A673 (cell line): ENCODE measurements at places on chromosomes 1 and 21.
A peak's percentile ranks its signal among the peaks of the same experiment; 100 is the strongest.

DNA sequence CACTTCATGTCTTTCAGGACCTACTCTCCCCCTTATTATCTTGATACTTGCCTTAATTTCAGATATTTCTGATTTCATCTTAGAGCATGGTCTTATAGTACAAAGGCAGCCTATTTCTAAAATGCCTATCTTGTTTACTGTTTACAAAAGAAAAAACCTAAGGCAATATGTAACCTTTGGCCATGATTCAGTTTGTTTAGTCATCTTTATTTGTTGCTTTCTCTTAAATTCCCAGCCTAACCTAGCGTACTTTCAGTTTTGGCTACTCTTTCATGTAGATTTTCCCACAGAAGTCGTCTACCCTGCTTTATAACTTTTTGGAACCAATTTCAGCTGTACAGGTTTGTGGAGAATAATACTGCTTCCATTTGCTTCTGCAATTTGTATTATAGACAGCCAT is 81.8 kb downstream of the KIF1B start:
- no peak for DNase-seq

GRCh38 chr21:35579520-35580293 is 480.6 kb downstream of the SETD4 start:
- DNase-seq: no peak

DNA sequence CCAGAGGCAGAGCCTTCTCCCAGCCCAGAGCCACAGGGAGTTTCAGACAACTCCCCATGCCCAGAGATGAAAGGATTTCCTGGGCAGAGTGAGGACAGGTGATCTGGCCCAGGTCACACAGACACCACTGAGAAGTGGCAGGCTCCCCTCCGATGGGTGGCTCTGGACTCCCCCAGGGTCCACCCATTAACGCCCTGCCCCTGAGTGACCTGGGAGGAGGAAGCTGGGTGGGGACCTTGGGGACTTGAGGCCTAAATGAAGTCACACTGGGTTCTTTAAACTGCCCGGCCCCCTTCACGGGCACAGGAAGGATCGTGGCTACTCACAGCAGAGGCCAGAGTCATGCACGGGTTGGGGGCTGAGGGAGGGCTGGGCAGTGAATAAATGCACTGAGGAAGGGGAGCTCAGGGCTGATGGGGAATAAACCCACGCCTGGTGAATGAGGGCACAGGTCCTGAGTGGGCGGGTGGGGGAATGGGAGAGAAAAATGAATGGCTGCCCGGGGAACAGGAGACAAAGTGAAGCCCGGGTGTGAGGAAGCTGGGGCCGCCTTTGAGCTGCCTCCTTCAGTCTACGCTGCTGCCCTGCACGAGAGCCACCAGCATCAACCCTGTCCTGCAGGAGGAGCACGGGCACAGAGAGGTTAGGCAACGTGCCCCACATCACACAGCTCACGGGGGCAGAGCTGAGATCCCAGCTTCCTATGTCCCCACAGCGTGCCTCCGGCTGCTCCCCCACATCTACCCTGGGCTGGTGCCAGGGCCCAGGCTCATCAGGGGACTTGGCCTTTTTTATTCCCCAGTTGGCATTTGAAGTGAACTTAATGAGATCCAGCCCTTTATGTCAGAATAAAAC is 404.3 kb downstream of the MATN1 start:
- DNase-seq: no peak

GRCh38 chr1:32775640-32776337 is 41.4 kb downstream of the YARS1 start:
- DNase-seq: peak; percentile 34

DNA sequence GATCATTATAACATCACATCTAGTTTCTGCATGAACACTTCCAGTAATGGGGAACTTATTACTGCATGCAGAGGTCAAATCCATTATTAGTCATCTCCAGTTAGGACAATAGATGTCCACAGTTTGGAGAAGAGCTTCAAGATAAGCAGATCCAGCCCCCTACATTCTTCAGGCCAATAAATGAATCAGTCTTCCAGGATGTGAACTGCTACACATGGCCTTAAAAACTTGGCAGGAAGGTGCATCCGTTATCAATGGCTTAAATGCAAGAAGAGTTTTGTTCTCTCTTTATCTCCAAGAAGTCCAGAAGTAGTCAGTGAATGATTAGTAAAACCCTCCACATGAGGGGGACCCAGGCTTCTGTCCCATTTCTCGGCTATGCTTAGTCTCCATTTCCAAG is 70.8 kb downstream of the DMRTA2 start:
- DNase-seq: no peak

DNA sequence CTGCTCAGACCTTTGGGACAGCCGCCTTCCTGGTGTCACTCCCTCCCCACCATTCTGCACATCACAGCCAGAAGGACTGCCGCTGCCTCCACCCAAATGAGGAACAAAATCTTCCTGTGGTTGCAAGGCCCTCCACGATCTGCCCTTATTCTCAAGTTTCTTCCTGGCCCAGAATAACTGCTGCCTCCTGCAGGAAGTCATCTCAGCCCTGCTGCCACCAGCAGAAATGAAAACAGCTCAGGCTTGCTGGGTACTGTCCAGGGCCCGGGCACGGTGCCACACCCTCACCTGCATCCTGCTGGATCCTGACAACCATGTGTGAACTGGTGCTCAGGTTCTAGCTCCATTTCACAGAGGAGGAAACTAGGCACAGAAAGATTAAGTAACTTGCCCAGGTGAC is 2.8 kb downstream of the CLDN19 start:
- no peak for DNase-seq

DNA sequence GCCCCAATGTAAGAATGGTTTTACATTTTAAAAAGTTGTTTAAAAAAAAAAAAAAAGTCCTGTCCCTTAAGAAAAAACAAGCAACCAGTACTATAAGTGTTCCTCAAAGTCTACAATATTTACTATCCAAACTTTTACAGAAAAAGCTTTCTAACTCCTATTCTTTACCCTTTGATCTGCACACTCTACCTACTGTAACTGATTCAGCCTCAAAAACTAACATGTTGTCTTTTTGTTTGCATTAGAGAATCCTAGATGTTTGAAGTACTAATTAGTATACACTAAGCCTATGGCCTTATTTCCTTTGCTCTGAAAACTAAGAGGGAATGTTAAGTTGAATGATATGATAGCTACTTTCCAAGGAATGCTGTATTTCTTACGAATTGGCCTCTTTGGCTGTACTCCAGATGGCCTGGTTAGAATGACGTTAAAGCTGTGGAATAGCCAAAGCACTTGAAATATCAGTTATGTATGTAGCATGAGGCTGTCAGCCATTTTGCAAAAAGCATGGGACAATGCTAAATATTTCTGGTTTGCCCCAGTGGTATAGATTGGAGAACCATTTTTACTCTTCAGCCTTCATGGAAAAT is 234.8 kb downstream of the GPR52 start:
- DNase-seq: no peak

- DNase-seq: no peak
Observed at GRCh38 chr1:1237874-1238701, 6.1 kb downstream of the B3GALT6 start.

DNA sequence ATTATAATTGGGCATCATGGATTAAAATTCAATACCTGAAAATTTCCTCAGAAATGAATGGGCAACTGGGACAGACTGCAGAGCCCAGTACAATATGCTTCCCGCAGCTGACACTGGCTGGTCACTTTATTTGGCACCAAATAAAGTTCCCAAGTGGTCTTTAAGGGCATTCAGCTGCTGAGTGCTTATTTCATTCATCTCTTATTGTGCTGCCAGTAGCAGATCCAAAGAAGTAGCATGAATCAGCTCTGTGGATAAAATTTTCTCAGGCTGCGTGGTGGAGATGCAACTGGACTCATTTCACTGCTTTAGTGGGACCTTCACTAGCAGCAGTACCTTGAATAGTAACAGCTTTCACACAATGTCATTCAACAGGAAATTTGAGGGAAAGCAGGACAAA is 226.3 kb upstream of the ADGRL2 start:
- no peak for DNase-seq

DNA sequence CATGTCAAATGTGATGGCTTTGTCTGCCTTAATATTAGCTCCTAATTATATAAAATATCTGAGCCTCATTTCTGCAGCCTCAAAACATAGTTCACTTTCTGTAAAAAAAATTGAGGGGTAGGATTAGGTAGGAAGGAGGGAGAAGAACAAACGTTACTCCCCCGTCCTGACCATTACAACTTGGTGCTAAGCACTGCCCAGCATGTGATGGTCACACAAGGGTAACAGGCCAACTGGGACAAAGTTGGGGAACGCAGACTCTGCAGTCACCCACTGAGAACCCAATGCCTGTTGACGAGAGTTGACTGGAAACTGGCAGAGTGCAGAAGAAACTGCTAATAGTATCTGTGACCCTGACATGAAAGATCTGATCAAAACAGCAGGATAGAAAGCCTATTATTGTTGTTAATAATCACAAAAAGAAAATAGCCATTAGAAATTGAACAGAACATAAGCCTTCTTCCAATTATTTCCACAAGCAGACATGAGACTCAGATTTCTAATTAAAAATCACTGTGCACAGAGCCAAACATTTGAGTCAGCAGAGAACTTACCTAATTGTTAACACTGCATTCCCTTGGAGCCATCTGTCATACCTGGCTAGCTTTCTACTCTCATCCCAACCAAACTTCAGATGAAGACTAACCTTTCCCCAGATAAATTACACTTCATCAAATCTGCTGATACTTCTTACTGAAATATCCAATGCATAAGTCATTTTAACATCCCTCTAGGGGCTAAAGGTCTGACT is 5.5 kb downstream of the SORT1 start:
- DNase-seq: no peak

DNA sequence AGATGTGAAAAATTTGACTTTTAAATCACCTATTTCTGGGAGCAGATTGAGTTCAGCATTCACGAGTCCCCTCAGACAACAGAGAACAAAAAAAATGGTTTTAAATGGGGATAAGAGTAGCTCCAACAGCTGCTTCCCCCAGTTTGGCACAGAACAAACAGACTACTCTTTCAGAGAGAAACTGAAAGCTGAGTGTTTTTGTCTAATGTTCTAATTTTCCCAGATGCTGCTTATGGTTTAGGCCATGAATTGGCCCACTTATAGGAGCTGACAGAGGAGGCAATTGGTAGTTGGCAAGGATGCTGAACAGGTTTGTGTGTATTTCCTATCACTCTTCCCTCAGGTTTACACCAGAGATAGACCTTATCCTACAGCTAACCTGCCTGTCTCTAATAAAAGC is 1637.4 kb upstream of the PRMT6 start:
- no peak for DNase-seq

GRCh38 chr1:203159844-203160243 is 15.8 kb downstream of the MYBPH start:
- no peak for DNase-seq

DNA sequence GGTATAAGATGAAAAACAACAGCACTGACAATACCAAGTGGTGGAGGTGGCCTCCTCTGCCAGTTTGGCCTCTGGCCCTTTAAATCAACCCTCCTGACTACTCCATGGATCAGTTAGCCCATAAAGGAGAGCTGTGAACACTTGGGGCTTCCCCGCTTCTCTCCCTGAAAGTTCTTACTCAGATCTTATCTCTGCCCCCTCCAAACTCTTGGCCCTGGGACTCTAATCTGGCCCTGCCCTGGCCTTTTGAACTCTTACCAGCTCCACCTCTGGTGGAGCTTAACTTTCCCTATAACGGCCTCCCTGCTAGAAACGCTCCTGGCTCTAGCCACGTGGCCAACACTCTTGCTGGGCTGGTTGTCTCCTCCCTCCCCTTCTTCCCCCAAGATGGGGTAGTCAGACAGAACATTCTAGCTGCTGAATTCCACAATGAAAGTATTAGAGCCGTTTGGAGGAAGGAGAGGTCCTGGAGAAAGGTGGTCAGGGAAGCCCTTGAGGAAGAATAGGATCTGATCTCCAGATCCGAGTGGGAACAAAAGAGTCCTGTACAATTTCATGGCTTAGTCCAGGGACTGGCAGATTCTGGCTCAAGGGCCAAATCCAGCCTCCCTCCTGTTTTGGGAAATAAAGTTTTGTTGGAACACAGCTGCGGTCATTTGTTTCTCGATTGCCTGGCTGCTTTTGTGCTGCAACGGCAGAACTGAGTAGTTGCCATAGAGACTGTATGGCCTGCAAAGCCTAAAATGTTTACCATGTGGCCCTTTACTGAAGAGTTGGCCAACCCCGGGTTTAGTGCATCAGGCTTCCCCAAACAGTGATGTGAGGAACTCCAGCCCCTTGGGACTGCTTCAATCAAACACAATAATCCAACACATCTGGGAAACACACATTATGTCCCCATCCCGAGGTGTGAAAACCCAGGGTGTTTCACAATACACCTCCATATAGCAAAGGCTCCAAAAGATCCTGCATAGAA is 9.5 kb upstream of the PIGR start:
- no peak for DNase-seq

- DNase-seq: no peak
Observed at GRCh38 chr1:248013229-248013710, at the start of gene OR2L5. Gene OR2L5, plus strand, starts transcription at chr1:248013660. Its CDS starts 8,288 bp downstream, at chr1:248021948.

- no peak for DNase-seq
Observed at GRCh38 chr1:116477429-116477828, 93.4 kb downstream of the CD58 start.

- DNase-seq: no peak
Observed at GRCh38 chr1:96880626-96881025, 159.0 kb downstream of the PTBP2 start.

- no peak for DNase-seq
Observed at GRCh38 chr1:94719926-94720793, 100.0 kb upstream of the SLC44A3 start.

GRCh38 chr21:32708069-32708468 is 19.7 kb downstream of the SYNJ1 start:
- DNase-seq: no peak

DNA sequence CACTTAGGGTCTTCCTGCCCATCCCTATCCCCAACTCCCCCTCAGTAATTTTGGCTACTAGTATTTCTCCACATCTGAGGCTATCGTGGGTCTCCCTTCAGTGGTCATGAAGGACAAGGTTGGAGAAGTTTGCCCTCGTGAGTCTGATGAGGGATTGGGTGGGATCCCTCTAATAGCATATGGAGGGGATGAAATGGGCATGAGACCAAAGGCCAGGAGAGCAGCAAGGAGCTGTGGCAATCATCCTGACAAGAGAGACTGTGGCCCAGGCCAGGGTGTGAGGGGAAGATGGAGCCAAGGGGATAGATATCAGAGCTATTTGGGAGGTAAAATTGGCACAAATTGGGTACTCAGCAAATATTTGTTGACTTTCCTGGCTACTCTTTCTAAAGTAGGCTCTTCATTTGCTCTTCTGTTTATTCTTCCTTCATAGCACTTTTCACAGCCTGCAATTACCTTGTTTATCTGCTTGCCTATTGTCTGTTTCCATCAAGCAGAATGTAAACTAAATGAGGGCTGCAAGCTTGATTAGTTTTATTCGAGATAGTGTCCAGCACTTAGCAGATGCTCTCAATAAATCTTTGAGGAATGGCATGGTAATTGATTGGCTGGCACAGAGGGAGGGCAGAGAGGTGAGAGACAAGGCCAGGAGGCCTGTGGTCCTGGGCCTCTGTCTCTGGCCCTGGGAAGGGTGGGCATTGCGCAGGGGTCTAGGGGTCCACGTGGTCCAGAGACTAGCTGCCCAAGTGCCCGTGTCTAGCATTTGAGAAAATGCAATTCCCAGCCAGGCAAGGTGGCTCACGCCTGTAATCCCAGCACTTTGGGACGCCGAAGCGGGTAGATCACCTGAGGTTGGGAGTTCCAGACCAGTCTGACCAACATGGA is 1.5 kb upstream of the PLK3 start:
- no peak for DNase-seq

GRCh38 chr21:42376338-42376982 is 10.1 kb upstream of the TFF1 start:
- no peak for DNase-seq
